ENCODE measurements at places on chromosomes 2 and 18. TPM values are rescaled to one million over a fixed set of nuclear protein-coding genes. Genes with fewer than 3 reads are reported as not detected.

- DNase-seq = no peak
These were observed 183.2 kb downstream of the KCNS3 start for GRCh38 chr2:18061717-18062116.

DNA sequence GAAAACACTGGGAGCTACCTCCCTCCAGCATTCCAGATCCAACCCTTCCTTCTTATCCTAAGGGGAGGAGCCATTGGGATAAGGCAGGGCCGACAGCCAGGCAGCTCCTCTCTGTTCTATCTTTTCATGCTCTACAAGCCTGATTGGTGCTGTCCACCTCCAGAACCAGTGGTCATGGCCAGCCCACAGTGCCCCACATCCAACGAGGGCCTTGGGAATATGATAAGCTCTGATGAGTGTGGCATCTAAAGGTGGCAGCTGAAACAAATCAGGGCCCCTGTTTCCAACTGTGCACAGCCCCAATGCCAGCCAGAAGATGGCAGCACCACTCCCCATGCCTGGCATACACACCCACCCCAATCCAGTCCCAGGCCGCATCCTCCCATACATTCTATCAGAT, 329.3 kb downstream of the C1D start:
- DNase-seq = peak; percentile 62

GRCh38 chr2:189249171-189249570, 69.6 kb upstream of the COL5A2 start:
- peak; percentile 86 for DNase-seq

GRCh38 chr2:159030674-159031380, 62.4 kb downstream of the TANC1 start:
- peak; percentile 51 for DNase-seq

DNA sequence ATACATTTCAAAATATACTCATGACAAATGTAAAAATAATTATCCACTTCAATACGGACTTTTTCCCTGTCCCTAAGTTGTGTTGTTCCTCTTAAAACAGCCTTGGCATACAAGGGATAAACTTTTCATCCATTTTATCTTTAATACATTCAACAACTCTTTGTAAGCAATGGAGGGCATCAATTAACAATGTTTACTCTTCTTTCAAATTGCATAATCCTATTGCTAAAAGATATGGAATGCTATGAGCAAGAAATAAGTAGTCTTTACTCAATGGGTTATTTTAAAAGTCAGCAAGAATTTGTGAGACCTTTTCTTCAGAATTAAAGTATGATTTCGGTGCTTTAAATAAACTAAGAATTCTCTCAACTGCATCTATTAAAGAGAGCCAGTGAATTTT, 41.9 kb downstream of the SCN9A start:
- DNase-seq = peak; percentile 72

DNA sequence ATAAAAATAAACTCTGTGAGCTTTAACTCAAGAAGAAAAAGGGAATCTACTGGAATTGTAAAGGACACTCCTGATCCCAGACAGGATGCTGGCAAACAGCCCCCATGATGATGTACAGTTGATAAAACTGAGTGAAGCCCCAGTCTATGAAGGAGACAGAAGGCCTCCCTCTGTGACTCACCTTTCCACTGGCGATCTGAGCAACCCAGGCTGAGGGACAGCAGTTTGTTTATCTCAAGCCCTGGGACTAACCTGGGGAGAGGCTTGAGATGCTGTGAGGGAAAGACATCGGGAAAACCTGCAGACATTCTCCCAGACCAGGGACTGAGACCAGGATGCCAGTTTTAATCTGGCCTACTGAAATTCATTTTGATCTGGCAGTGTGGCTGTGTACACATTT, 104.5 kb upstream of the CDH2 start:
- peak; percentile 20 for DNase-seq

- peak; percentile 57 for DNase-seq
These were observed 1.8 kb upstream of the TBR1 start for GRCh38 chr2:161414042-161415033.

GRCh38 chr18:22169011-22169888, at the start of gene GATA6:
Gene GATA6, plus strand, starts transcription at chr18:22169589. Its CDS starts 1,556 bp downstream, at chr18:22171145.
- DNase-seq = peak; percentile 91

DNA sequence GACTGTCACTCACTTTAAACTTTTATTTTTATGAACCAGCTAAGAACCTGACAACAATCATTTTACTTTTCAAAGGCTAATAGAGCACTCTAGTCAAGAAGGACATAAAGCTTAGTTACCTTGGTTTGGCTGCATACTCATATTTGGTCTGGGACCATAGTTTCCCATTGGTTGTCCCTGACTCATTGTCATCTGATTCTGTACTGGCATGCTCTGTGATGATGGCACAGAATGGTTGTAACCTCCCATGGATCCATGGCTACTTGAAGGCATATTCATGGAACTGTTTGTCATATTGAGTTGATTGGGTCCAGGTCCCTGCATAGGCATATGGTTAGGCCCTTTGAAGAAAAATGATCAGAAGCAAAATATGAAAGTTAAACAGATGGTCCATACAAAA, 37.9 kb downstream of the SS18 start:
- no peak for DNase-seq

GRCh38 chr18:73201940-73202339, 334.2 kb upstream of the NETO1 start:
- DNase-seq = peak; percentile 79

DNA sequence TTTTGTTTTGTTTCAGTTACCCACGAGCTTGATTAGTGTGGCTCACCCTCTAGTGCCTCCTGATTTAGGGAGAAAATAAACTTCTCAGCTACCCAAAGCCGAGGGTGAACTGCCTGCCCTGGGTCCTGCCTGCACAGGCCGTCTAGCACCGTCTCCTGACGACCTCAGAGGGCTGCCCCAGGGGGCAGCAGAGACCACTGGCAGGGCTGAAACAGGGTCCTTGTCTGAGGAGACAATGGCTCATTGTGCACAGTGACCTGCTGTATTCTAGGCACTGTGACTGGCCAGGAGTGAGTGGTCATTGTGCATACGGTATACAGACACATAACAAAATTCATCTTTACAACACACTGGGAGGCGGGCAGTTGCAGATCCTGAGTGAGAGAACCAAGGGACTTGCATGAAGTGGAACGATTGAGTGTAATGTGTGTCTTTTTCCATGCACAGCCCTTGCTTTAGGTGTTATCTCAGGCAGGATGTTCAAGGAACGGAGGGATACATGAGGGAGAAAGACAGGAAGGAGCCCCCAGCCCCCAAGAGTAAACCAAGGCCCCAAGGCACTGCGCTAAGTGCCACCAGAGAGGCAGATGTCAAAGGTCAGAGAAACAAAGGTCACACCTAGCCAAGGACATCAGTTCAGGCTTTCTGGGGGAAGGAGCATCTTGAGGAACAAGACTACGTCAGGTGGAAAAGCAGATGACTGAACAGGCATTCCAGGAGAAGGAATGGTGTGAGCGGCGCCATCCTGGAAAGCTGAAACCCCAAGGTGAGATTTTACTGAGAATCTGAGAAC, 421.3 kb downstream of the LPIN1 start:
- no peak for DNase-seq

CD8B gene
- not detected for total RNA-seq

All from PC-3 (cell line).